ENCODE measurements at places on chromosomes 13 and 19.

DNA sequence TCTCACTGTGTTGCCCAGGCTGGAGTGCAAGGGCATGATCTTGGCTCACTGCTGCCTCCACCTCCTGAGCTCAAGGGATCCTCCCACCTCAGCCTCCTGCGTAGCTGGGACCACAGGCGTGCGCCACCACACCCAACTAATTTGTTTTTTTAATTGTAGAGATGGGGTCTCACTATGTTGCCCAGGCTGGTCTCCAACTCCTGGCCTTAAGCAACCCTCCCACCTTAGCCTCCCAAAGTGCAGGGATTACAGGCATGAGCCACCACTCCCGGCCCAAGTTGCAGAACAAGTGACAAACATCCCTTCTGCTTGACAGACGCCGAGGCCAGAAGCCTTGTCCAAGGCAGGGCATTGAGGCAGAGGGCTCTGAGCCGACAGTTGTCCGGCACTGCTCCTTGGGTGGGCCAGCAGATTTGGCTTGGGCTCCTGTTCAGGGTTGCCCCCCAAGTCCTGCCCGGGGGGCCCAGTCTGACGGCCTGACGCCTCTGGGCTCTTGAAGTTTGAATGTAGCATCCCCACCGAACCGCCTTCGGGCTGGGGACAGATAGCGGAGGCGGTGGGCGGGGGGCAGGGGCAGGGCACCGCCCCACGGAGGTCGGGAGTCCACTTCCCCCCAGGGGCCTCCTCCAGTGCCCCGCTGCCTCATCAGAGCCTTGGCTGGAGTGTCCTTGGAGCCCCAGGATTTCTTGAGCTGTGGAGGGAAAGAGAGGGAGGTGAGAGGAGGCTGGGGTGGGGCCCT lies 5.7 kb upstream of the SPACA4 start:
- no peak for DNase-seq

- DNase-seq: no peak
Observed at GRCh38 chr13:77388944-77389624, 62.2 kb upstream of the MYCBP2 start.

GRCh38 chr19:16403151-16403977 lies 68.4 kb downstream of the EPS15L1 start:
- no peak for DNase-seq

DNA sequence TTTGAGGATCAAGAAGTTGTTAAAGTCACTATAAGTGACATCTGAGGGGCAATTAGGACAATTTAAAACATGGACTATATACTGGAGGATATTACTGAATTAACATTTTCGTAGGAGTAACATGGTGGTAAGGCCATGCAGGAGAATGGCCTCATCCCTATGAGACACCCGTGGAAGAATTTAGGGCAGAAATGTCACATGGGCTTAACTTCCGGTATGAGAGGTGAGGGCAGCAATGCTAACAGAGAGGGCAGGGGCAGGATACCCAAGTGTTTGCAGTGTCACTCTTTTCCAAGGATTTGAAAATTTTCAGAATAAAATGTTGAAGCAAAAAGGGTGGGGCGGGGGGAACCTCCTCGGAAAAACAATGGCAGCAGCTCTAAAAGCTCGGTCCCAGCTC lies 23.6 kb downstream of the RANBP3 start:
- DNase-seq: no peak

- DNase-seq: peak; percentile 76
Observed at GRCh38 chr13:34627509-34628208, 314.4 kb upstream of the NBEA start.

GRCh38 chr19:20482721-20483120 lies 82.9 kb downstream of the ZNF737 start:
- no peak for DNase-seq

GRCh38 chr13:112756081-112756480 lies 66.2 kb downstream of the ATP11A start:
- DNase-seq: no peak

GRCh38 chr13:39446865-39447264 lies 156.1 kb downstream of the LHFPL6 start:
- no peak for DNase-seq

- no peak for DNase-seq
Observed at GRCh38 chr19:6150289-6150688, 14.8 kb downstream of the ACSBG2 start.

DNA sequence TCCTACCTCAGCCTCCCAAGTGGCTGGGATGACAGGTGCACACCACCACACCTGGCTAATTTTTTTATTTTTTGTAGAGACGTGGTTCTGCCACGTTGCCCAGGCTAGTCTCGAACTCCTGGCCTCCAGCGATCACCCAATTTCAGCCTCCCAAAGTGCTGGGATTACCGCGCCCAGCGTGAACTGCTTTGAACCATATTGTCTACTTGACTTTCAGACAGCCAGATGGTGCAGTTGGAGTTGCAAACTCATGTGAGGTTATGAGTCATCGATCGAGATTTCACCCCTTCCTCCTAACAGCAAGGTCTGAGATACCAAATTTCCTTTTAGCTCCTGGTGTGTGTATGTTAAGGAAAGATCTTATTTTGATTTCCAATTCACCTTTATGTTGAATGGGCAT lies 2.7 kb downstream of the SLC27A1 start:
- DNase-seq: no peak

DNA sequence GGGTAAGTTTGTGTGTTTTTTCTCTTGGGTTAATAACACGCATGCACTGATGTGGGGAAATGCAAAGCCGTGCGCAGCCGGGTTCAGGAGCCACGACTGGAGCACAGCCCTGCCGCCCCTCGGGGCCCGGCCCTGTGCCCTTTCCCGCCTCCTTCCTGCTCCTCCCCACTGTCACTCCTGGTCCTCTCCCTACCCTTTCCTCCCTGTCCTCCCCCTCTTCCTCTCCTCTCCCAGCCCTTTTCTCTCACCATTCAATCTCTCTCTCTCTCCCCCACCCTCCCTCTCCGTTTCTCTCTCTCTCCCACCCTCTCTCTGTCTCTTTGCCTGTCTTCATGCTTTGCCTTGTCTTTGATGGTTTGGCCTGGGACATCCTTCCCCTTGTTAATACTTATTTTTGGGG lies 27.2 kb downstream of the PLEKHJ1 start:
- DNase-seq: no peak

GRCh38 chr13:66532845-66533244 lies 697.3 kb downstream of the PCDH9 start:
- no peak for DNase-seq

DNA sequence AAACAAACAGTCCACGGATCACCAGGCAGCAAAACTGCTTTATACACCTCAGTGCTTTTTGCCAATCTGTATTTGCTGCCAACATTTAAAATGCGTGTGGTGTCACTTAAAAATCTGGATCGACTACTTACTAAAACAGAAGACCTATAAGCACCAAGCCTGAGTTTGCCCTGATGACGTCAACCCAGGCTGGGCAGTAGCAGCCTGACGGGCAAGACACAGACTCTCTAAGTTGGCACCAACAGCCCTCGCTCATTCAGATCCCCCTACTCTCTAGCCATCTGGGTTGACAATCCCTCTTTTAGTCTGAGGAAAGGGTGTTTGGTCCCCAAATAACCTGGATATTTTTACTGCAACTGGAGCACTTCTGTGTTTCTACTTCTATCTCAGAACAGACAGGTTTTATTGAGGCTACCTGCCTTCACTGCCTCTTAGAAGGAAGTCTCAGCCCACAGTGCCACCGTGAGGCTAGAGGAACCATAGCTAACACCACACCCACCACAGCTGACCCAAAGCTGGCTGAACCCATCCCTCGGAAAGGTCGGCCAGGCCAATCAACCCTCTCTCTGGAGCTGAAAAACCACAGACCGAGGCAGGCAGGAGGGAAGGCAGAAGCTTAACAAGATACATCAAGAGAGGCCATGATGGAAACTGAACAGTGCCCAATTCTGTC lies 6.9 kb downstream of the SUGP2 start:
- DNase-seq: no peak

DNA sequence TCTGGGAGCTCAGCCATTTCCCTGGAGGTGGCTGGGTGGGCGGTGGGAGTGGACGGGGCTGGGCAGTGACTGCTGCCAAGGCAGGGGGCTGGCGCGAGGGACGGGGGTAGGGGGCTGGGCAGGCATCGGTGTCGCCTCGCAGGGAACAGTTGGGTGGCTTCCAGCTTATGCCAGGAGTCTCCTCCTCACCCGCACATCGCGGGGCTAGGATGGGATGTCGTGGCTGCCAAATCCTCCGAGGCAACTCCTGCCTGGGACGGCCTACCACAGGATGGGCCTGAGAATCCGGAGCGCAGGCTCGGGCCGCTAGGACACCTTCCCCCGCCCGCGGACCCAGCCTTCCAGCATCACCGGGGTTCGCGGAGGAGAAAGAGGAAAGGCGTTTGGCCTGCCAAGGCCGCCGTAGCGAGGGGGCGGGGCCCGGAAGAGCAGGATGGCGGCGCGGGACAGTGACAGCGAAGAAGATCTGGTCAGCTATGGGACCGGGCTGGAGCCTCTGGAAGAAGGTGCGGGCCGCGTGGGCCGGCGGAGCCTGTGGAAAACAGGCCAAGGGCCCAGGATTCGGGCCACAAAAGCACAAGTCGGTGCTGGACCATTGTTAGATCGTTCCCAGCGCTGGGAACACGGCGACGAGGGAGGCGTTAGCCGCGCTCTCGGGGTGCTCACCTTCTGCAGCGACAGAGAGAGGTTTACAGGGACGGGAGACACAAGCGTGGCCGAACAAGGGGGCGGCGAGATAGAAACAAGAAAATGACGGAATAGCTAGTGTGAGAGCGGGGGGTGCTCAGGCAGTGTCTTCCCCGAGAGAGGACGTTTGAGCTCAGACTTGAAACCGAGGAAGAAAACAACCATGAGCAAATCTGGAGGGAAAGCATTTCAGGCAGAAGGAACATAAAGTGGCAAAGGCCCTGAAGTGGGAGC lies at the start of gene GPATCH1:
TSS of gene GPATCH1 (plus strand) at position 421 of the 921 bp plus-strand sequence. CDS start at position 434, 13 bp downstream.
- peak; percentile 96 for DNase-seq

- DNase-seq: no peak
Observed at GRCh38 chr13:40113643-40114304, 458.3 kb downstream of the COG6 start.

GRCh38 chr13:107617527-107617926 lies 597.8 kb downstream of the LIG4 start:
- no peak for DNase-seq

DNA sequence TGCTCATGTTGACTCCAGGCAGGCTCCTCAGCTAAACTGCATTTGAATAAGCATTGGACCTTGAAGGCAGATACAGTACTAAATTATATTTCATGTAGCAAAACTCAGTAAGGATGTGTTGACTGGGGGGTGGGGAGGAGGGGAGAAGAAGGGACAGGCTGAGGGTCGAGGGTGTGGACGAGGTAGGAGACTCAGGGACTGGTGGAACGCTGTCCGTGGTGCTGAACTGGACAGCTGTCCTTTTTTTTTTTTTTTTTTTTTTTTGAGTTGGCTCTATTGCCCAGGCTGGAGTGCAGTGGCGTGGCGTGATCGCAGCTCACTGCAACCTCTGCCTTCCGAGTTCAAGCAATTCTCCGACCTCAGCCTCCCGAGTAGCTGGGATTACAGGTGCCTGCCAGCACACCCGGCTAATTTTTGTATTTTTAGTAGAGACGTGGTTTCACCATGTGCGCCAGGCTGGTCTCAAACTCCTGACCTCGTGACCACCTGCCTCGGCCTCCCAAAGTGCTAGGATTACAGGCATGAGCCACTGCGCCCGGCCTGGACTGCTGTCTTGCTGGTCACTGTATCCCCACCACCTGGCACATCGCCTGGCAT lies 33.2 kb upstream of the CASP14 start:
- peak; percentile 71 for DNase-seq

DNA sequence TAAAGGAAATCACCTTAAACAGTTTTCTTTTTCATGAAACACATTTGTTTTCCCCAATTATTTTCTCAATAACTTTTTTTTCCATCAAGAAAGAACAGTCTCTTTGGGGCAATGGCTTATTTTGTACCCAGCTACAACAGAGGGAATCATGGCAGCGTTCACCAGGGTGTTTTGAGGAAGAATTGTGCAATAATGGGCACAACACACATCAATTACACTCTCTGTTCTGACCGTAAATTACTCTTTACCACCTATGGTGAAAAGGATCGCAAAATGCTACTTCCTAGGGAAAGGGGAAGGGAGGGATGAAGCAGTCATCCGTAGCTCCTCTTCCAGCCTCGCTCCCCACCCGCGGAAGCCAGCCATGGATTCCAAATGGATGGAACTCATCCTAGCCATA lies 38.6 kb downstream of the TMTC4 start:
- DNase-seq: no peak

DNA sequence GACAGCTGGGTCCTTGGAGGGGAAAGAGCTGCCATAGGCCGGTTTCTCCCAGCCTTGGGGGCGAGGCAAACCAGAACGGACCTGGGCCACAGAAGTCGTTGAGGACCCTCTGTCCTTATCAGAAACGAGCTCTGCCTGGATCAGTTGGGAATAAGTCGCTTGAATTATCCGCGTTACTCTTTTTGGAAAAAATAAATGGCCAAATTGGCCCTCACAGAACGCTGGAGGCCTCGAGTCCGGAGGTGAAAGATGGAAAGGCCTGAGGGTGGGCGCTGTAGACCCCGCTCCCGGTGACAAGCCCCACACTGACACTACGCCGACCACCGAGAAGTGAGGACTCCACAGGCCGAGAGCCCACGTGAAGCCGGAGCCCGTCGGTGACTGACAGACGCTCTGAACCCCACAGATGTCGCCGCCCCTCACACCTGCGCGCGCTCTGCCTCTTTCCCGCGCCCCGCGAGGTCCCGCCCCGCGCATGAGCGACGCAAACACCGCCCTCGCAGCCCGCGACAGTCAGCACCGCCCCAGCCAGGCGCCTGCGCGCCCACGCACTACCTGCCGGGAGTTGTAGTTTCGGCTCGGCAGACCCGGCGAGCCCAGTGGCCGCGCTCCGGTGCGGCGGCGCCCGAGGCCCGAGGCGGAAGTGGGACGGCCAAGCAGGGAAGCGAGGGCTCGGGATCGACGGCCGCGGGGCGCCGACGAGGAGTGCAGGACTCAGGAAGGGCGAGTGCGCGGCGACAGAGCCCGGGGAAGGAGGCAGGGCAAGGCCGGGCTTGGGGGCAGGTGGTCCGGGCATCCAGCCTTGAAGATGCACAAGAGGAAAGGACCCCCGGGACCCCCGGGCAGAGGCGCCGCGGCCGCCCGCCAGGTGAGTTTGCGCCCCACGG lies at the start of the genes BRME1 and CC2D1A:
TSS of gene BRME1 (minus strand) at position 484 of the 887 bp plus-strand sequence. CDS start 1,225 bp downstream, outside the sequence.
TSS of gene CC2D1A (plus strand) at position 568 of the 887 bp plus-strand sequence. CDS start at position 809, 241 bp downstream.
- DNase-seq: peak; percentile 93

GRCh38 chr19:49149652-49150105 lies 5.5 kb downstream of the HRC start:
- DNase-seq: peak; percentile 85

DNA sequence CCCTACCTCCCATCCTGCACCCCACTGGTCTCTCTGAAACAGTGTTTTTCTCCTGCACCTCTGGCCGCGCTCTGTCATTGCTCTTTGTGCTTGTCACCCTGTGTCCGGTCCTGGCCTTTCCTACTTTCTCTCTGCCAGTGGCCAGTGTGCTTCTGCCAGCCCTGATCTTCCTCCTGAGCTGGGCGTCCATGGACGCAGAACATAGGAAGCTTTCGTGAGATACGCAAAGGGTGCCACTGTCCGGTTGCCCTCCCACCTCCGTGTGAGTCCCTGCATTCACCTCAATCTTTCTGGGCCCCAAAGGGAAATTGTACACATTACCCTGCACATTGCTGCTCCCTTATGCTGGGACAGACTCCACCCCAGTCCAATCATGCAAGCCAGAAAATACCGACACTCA lies 105.7 kb upstream of the SOX1 start:
- DNase-seq: no peak

- DNase-seq: no peak
Observed at GRCh38 chr19:22144394-22144793, 52.4 kb downstream of the ZNF676 start.

- DNase-seq: no peak
Observed at GRCh38 chr13:37914781-37915391, 45.3 kb upstream of the TRPC4 start.

- DNase-seq: peak; percentile 99
Observed at GRCh38 chr19:46697204-46697960, 19.5 kb downstream of the PRKD2 start.
